Stimulated activated CD4-positive, alpha-beta T cell treated with anti-CD3 and anti-CD28 coated beads, TNF-alpha, amount 100 ng/mL, for 4 hours (primary cell): ENCODE measurements at places on chromosomes 1 and 21.

GRCh38 chr1:181347495-181348390 lies 135.6 kb upstream of the CACNA1E start:
- DNase-seq, result no peak

- DNase-seq, result no peak
These were observed at the start of gene NLRP3 for GRCh38 chr1:247415423-247416361. Gene NLRP3 (plus strand): TSS chr1:247416173. CDS start chr1:247418801, 2,628 bp downstream.

GRCh38 chr1:156684227-156684782 lies 7.1 kb upstream of the NES start:
- DNase-seq, result no peak

DNA sequence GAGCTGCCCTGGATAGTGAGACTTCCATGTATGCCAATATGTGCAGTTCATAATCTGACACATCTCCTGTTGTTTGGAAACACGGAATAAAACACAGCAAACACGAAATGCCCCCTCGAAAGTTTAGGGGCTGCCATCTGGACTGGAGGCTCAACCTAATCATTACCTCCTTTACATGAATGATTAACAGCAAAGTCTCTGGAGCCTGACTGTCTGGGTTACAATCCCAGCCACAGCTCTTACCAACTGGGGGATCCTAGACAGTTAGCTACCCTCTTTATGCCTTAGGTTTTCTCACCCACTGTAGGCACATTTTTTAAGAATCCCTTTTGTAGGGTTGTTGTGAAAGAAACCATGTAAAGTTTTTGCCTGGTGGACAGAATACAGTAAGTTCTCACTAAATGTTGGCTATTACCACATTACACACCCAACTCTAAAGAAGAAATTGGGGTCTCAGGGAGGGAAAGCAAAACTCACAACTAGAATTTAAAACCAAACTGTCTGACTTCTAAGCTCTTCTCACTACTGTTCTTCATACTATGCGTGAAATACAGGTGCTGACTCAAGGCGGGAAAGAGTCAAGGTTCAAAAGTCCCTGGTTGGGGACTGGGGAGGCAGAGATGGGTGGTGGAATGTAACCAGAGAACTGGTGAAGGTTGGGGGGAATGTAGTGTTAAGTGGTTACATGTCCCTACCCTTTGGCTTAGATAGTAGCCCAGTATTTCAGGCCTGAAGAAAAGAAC lies 24.2 kb downstream of the CYP4A22 start:
- no peak for DNase-seq

DNA sequence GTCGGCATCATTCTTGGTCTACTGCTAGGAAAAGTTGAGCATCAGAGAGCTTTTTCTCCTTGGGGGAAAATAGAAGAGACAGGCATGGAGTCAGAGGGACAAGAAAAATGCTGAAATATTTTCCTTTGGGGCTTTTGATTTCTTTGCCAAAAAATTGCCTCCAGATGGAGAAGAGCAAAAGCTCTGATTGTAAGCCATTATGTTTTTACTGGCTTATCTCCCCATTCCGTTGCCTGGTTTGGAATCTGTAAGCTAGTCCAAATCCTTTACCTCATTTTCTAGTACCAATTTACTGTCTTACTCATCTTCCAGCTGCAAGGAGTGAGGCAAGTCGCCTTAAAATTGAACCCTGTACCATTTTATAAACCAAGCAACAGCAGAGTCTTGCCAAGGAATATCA lies 23.3 kb upstream of the NBL1 start:
- DNase-seq, result no peak

DNA sequence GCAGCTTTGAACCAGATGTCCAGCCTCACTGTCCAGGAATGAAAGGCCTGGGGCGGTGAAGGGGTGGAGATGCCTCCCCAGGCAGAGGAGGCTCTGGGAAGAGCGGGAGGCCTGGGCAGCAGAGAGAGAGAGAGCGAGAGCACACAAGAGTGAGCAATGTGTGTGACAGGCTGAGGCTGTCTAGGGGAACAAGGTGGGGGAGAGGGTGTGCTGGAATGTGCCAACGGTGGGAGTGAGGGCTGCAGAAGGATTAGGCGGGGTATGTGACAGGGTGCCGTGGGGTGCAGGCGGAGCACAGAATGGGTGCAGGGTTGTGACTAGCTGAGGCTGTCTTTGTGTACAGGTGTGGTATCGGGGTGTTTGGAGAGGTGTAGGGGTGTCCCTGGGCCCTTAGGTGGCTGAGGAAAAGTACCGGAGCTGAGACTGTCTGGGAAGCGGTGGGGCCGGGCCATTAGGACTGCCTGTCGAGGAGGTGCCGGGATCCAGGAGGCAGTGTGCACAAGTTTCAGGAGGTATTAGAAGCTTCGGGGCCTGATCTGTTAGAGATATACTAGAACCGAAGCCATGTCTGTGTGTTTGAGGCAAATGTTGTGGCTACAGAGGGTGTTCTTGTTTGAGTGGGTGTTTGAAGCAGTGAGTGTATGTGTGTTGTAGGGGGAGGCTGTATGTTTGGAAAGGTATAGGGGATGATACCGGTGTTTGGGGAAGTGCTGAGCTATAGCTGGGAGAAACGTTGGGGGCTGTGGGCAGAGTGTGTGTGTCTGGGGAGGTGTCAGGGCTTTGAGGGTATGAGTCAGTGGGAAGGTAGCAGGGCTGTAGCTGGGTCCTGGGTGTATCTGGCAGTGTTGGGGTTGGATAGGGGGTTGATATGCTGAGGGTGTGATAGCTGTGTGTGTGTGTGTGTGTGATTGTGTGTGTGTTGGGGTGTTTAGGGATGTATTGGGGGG lies 9.1 kb downstream of the AHDC1 start:
- DNase-seq, result no peak

DNA sequence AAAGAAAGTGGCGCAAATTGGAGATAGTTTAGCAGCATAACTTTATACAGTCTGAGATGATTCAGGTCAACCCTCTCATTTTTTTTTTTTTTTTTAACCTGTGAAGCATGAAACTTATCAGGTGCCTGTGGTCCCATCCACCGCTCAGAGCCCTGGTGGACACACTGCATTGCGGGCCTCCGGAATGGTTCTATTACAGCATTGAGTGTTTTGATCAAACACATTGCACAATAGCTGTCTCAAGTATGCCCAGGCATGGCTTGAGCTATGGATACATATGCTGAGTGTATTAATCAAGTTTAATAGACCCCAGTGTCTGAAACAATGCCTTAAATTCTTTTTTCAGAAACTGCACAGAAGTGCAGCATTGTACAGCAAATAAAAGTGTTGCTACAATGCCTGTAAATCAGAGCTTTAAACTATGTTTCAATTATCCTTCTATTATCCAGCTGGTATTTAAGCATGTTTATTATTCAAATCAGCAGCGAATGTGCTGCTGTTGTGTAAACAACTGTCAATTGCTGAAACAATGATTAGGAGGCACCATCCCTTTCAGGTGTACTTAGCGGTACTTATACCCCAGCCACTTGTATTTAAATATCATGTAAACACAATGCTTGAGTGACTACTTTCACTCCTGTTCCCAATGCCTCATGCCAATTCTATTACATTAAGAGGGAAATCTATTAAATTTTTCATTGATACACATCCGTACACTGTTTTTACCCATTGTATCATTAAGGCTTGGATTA lies 456.6 kb downstream of the RPS6KC1 start:
- no peak for DNase-seq
